Osteoblast (primary cell): ENCODE measurements at places on chromosomes 16 and 17. TPM values are rescaled to one million over a fixed set of nuclear protein-coding genes. Genes with fewer than 3 reads are reported as not detected.
A peak's percentile ranks its signal among the peaks of the same experiment; 100 is the strongest.

CCL5 gene
- under 0.01 and 0.36 TPM in 2 replicates for total RNA-seq

GRCh38 chr16:27109666-27110523 is 43.2 kb downstream of the C16orf82 start:
- DNase-seq: peak; percentile 93

DNA sequence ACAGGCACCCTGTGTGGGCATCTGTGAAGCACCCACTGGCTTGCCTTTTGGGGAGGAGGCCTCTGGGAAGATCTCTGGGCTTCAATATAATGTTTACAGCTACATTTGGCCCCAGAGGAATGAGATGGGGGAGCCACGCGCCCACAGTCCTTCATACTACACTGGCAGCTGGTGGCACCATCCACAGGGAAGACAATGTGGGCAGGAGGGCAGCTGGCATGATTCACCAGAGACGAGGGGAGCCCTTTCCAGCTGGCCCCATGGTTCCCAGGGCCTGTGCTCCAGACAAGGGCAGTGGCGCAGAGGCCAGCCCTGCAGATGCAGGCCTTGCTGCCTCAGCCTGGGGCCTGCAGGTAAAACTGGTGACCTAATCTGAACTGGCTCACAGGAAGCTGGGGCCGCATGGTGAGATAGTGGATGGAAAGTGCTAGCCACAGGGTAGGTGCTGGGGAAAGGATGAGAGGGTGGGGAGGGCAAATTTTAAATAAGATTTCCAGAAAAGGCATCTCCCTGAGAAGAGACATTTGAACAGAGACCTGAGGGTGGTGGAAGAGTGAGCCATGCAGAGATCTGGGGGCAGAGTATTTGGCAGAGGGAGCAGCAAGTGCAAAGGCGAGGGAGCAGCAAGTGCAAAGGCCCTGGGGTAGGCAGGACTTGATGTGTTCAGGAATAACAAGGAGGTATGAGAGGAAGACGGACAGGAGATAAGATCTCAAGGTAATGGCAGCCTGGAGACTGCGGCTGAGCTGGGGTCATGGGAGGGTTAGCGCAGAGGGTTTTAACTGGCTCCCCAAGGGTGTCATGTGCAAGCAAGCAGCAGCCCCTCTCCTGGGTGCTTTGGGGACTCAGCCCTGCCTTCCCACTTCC is 12.1 kb upstream of the KCNJ12 start:
- peak; percentile 47 for DNase-seq

GRCh38 chr16:2468725-2469398 is 2.2 kb upstream of the NTN3 start:
- DNase-seq: peak; percentile 95

STH gene
- total RNA-seq: not detected in 2 replicates

RMI2 gene
- 1.4 and 1.8 TPM in 2 replicates for total RNA-seq

SCGB1C2 gene
- total RNA-seq: not detected in 2 replicates
